ENCODE measurements at places on chromosomes 4 and X.

- DNase-seq, result no peak
These were observed 66.0 kb downstream of the GLRB start for GRCh38 chr4:157141976-157142375.

DNA sequence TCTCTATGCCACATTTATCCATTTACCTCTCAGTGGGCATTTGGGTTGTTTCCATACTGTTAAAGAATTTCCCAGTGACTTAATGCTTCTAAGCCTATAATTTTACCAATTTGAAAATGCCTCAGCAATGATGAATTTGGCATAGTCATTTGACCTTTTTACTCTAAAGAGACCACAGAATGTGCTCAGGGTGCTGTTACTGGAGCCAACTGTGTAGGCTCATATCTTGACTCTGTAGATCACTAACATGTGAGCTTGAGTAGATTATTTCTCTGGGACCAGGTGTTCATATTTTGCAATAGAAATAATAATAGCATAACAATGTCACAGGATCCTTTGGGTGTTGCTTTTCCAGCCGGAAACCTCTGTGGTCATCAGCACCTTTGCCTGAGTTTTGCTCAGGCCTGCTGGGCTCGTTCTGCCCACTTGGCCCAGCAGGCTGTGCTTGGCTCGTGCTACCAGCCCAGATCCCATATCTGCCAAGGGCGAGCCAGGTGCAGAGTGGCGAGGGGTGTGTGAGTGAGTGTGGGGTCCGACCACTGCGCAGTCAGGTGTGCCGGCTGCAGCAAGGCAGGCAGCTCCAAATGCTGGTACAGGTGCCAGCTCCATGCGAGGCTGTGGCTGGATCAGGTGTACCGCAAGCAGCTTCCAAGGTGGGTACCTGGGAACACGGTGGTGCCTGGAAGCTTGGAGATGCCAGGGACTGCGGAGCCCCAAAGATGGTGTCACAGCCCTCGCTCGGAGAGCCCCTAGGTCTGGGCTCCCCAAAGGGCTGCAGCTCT, 70.6 kb upstream of the ANK2 start:
- no peak for DNase-seq

DNA sequence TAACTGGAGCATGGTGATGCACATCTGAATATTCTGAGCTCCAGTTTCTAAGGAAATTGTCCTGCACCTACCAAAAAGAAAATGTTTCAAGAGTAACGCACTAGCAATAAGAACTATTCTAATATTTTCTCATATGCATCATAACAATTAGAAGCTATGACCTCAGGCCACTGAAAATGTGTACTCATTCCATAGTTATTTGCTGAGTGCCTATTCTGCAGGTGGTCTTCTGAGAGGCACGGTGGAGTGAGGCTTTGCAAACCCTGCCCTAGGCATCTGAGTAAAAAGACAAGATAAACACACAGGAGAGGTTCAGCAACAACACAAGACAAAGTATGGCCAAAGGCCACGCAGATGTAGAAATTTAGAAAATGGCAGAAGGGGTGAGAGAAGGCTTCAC, 23.7 kb downstream of the SLC10A6 start:
- DNase-seq, result no peak

GRCh38 chr4:1039493-1040343, 28.3 kb downstream of the FGFRL1 start:
- DNase-seq, result no peak

DNA sequence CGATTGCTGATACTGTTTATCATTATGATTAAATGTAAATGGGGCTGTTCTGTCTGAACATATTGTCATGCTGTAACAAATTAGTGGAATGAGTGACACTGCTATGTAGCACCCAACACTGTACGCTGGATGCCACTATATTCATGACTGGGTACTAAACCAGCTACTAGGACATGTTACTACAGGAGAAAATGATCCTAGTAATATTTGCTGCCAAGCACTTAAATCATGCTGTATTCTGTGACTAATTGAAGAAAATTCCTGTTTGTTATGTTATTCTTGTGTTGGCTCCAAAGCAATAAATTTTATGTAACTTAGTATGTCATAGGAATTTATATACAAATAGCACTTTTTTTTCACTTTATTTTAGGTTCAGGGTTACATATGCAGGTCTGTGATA, 804.2 kb downstream of the CENPC start:
- no peak for DNase-seq

DNA sequence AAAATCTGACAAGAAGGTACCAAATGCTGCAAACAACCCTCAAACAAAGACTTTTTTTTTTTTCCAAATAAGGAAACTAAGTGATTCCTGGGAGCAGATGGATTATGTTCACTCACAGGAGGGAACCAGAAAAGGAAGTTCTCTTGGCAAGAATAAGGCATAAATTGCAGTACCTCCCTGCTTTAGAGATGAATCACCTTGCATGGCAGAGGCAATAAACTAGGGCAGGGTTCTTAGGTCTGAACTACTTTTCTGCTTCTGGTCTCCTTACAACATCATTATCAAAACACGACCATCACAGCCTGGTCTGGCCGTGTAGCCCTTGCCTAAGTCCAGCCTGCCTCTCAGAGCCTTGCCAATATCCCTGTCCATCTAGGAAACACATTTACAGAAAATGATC, 6.3 kb downstream of the TMEM31 start:
- no peak for DNase-seq

GRCh38 chr4:82969414-82969813, 41.2 kb downstream of the LIN54 start:
- DNase-seq, result no peak

- DNase-seq, result no peak
These were observed 475.9 kb upstream of the GALNT7 start for GRCh38 chr4:172692701-172693100.

DNA sequence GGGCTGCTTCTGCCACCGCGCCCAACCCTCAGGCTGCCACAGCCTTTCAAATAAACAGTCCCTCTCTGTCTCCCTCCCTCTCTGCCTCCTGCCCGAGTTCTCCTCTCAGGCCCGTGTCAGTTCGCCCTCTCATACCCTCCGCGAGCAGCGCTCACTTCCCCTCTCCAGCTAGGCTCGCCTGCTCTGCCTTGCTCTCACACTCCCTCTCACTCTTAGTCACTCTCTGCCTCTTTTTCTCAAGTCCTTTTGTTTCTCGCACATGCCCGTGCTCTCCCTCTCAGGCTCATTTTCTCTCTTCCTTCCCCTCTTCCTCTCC, 3.2 kb downstream of the EFNB1 start:
- peak; percentile 53 for DNase-seq

DNA sequence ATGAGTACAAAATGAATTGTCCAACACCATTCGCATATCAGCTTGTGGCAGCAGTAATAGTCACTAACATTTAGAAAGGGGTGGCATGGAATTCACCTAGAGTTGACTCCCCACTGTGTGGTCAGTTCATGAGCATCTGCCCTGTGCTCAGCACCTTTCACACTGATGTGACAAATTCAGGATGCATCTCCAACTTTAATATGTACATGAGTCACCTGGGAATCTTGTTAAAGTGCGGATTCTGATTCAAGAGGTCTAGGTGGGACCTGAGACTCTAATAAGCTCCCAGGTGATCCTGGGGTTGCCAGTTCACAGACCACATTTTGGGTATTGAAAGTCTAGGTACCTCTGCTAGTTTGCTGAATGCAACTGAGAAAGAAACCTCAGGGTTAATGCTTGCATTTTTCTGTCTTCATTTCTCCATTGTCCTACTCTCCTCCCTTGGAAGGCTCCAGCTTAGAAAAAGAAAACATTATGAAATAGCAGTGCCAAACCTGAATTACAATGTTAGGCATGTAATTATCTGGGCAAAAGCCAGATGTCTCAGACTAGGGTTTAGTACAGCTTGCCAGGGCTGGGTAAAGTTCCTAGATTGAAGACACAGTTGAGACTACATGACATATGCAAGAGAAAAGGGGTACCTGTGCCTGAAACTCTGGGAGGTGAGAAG, 32.7 kb downstream of the TMSB4X start:
- no peak for DNase-seq

GRCh38 chrX:104567506-104567905, 1.5 kb downstream of the IL1RAPL2 start:
- DNase-seq, result no peak
